ENCODE measurements at places on chromosomes 6 and 20.

DNA sequence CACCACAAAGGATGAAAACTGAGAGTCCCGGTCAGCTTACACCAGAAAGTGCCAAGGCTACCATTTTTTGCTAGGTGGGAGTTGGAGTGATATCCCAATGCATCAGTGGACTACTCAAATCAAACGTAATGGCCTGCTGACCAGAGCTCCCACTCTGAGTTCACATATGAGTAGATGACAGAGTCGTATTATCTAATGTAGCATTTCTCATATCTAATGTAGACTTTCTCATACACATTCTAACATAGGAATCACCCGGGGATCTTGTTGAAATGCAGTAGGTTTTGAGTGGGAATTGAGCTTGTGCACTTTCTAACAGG, 38.4 kb upstream of the FUCA2 start:
- DNase-seq: no peak

GRCh38 chr6:18600255-18600654, 213.1 kb downstream of the RNF144B start:
- DNase-seq: no peak

DNA sequence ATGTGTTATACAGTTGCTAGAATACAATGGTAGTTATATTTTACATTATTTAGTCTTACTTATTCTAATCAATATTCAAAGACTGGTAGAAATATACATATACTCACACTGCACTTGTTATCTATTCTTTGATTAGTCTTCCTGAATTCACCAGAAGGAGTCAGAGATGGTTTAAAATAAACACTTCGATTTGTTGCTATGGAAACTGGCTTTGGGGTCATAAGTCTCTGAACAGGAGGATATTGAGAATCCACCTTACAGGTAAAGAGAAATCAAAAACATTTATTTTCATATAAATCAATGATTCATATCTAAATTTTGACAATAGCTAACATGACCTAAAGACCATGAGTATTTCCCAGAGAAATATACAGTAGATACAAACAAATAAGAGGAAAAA, 41.6 kb downstream of the NUP153 start:
- no peak for DNase-seq

- DNase-seq: peak; percentile 71
Observed at GRCh38 chr20:23235173-23236027, 115.2 kb upstream of the NXT1 start.

DNA sequence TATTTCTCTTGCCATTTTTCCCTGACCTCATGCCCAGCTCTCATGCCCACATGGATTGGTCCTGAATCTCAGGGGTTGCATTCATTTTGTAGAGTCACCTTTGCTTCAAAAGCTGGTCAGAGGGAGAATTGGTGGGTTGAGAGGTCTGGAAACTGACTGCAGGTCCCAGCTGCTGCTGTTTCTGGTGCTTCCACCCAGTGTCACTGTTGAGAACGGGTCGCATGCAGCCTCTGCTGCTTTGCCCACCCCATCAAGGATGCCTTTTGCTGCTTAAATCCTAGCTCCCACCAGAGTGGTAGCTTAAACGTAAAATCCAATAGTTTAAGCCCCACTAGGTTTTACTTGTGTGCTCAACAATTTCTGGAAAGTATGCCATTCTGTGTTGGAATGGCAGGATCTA, 211.4 kb upstream of the TSHZ2 start:
- no peak for DNase-seq

DNA sequence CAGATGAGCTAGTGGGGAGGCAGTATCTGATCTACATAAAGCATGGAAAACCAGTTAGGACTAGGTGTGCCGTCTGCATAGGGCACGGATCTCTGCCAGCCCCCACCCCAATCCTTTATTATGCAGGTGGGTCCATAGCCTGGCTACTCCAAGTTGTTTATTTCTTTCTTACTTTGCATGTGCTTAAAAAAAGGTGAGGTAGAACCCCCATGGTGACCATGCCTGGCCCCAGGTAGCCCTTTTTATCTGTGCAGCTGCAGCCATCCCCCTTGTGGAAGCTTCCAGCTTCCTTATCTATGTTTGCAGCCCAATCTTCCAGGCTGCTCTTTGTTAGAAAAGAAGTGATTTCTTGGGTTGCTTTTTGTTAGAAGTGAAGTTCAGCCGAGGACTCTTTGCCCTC, 9.0 kb upstream of the TREM2 start:
- no peak for DNase-seq

DNA sequence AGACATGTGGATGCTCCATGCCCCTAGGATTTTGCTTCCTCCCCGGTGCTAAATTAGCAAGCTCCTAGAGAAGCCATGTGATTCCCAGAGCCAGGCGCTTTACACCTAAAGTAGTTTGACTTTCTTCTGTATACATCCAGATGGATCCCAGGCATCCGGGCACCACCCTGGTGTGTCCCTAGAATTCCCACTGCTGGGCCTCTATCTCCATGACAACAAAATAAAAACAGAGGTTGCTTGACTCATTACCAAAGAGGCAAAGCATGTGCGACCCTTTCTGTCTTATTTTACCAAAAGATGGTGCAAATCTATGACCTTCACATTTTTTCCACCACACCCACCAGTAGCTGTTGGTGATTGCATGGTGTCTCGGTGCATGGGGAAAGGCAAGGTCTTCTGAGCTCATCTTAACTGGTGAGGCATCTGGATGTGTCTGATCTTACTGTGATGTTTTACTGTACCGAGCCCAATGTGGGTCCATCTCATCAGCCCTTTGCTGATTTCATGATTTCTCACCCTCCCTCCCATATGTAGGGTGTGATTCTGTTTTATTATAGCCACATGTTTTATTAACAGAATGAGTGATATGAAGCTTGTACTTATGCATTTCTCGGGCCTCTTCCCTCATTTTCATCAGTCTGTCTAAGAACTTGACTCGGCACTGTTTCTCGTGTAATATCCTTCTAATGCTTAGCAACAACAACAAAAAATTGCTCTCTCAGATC, 27.4 kb upstream of the VAPB start:
- DNase-seq: no peak

GRCh38 chr6:136782021-136782770, 10.1 kb downstream of the MAP3K5 start:
- peak; percentile 62 for DNase-seq

GRCh38 chr20:20334489-20334888, 33.4 kb upstream of the INSM1 start:
- DNase-seq: no peak

DNA sequence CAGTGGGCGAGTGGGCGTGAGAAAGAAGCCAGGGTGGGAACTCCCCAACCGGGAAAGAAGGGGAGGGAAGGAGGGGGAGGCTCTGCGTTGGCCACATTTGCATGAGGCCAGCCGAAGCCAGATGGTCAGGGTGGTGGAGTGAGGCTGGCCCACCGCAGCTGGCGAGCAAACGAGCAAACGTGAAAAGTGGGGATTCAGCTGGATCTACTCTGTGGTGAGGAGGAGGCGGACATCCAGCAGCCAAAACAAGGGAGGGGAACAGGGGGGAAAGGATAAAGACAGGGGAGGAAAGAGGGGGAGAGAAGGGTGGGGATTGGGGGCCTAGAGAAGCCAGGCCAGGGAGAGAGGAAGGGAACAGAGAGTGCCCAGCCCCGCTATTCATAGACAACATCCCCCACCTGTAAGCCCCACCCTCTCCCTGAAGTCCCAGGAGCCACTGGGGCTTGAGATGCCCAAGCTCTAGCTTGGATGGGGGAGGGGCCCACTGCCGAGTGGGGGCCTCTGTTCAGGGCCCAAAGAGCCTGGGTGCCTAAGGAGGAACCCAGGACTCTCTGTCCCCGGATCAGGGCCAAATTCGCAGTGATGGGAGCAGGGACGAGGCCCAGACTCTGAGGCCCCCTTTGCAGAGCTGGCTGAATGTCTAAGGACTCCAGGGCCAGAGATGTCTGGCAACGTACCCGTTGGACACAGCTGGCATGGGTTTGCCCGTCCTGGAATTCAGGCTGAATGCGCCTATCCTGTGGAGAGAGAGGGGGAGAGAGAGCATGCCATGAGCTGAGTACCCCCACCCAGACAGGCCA, 45.1 kb downstream of the CPNE5 start:
- no peak for DNase-seq

GRCh38 chr6:2514965-2515543, 235.7 kb downstream of the MYLK4 start:
- DNase-seq: no peak

- DNase-seq: no peak
Observed at GRCh38 chr20:49566401-49567364, 1.3 kb downstream of the PTGIS start.

DNA sequence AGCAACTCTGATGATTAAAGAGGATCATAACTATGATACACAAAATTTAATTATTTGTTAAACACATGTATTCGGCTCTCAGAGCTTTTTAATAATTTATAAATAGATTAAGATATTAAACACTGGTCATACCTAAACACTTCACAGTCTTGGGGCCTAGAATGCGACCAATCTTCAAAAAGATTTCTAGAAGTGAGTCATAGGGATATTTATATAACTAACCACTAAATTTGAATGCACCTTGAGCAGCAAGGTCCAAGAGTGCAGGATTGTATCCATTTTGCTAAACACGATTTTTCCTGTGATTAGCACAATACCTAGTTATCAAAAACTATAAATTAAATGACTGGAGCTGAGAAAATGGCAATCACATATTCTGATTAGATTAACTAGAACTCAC, 709.3 kb downstream of the EPHA7 start:
- no peak for DNase-seq

- no peak for DNase-seq
Observed at GRCh38 chr6:164072240-164072666, 657.7 kb downstream of the QKI start.

DNA sequence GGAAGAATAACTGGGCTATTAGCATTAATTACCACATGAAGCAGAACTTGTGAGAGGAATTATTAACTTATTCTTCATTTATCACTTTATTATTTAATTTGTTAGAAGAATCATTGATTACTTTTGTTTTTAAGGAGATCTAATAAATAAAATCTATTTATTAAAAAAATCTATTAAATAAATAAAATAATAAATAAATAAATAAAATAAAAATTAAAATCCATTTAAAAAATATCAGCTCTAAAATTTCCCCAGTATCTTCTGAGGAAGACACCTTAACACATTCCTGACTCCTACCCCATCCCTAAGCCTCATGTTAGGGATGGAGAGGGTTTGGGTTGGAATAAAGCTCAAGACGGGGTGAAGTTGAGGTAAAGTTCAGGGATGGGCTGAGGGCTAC, 231.4 kb downstream of the CLIC5 start:
- DNase-seq: no peak

DNA sequence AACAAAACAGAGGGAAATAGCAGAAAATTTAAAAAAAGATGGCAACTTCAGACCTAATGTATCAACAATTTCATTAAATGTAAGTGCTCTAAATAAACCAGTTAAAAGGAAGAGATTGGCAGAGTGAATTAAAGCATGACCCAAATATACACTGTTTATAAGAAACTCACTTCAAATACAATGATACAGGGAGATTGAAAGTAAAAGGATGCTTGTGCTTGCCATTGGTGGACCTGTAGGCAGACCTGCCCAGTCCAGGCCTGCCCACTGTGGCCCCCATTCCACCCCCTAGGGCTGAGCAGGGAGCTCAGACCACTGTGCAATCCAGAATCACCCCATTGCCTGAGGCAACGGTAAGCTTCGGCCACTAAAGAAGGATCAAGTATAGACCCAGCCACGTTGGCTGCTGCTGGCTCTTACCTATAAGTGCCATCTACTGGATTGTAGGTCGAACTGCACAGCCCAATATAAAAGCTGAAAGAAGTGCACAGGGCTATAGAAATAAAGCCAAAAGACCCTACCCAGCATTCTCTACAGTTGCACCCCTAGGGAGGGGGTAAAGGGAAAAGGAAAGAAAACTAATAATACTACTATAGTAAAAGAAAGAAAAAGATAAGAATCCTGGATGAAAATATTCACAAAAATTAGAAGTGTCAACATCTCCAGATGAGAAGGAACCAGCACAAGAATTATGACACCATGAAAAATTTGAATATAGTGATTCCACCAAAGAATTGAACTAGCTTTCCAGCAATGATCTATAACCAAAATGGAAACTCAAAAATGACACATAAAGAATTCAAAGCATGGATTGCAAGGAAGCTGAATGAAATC, 36.1 kb downstream of the PSMB1 start:
- DNase-seq: peak; percentile 26

DNA sequence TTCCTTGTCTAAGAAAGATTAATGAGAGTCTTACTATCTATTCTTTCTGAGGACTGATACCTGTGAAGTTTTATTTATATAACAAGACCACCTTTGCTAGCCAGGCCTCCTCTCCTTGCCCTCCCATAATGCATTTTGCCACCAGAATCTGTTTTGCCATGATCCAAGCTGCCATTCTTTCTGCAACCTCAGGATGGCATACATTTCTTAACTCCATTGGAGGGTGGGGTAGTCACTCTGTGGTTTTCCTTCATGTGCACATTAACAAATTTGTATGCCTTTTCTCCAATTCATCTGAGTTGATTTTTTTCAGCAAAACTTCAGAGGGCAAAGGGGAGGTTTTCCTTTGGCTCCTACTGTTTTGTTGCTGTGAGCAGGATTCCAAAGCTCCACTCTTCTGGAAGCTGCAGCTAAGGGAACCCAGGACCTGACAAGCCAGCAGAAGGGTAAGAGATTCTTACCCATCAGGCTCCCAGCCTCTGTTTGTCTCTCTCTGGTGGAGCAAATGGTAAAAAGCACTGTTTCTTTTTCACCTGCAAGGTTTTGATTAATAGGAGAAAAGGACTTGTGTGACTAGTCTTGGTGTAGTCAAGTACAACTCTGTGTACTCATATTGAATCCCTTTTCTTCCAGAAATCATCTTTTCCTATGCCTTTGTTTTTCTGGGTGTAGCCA, 26.2 kb upstream of the ENPP4 start:
- DNase-seq: no peak

- DNase-seq: peak; percentile 81
Observed at GRCh38 chr6:26017632-26017966, 55.0 kb downstream of the TRIM38 start.

DNA sequence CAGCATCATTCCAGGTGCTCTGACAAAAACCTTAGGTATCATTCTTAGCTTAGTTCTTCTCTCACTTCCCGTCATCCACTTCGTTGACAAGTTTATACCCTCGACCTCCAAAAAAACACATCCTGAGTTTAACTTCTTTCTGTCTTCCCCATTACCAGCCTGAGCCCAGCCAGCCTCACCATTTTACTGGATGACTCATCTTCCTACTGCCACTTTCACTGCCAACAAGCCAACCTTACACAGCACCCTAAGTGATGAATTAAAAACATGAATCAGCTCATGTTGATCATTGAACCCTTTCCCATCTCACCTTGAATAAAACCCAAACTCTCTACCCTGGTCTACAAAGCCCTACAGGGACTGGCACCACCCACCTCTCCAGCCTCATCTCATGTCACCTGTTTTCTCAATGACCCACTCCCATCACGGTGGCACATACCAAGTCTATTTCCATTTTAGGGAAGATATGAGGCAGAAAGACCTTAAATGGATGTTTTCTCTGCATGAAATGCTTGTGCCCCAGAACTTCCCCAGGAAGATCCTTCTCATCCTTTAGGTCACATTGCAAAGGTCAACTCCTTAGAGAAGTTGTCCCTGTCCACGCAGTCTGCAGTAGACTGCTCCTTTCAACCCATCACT, 9.9 kb upstream of the UST start:
- no peak for DNase-seq

DNA sequence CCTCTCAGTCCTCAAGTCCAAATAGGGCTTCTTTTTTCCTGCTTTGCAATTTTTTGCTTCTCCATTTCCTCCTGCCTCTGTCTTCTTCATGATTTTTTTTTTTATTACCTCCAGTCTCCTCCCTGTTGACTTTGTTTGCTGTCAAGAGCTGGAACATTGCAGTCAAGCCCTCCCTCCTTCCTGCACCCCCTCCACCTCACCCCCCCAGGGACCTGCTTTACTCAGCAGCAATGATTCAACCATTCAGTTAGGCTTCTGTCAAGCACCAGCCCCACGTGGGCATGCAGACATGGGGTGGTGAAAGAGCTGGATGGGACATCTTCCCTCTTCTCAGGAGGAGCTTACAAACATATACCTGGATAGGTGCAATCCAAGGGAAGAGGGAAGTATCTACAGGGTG, 142.4 kb downstream of the LRFN2 start:
- no peak for DNase-seq

All from RWPE1 (cell line).